SIG-M5 (cell line): ENCODE measurements at places on chromosomes 1 and 21.

DNA sequence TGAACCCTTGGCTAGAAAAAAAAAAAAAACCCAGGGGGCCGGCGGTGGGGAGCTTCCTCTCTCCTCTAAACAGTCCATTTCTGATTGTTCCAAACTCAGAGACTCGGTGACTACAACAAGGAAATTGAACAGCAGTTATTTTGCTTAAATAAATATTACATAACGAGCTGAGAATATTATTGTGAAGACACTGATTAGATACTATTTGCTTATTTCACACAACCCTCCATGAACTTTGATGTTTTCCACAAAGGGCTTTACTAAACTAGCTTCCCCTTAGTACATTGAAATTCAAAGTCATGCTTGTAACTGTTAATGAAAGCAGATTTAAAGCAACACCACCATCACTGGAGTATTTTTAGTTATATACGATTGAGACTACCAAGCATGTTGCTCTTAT, at the start of gene CFHR5:
Gene CFHR5, plus strand, starts transcription at position 279 of the 400 bp plus-strand sequence. Its CDS starts 109 bp downstream, at position 388.
- no peak for DNase-seq

DNA sequence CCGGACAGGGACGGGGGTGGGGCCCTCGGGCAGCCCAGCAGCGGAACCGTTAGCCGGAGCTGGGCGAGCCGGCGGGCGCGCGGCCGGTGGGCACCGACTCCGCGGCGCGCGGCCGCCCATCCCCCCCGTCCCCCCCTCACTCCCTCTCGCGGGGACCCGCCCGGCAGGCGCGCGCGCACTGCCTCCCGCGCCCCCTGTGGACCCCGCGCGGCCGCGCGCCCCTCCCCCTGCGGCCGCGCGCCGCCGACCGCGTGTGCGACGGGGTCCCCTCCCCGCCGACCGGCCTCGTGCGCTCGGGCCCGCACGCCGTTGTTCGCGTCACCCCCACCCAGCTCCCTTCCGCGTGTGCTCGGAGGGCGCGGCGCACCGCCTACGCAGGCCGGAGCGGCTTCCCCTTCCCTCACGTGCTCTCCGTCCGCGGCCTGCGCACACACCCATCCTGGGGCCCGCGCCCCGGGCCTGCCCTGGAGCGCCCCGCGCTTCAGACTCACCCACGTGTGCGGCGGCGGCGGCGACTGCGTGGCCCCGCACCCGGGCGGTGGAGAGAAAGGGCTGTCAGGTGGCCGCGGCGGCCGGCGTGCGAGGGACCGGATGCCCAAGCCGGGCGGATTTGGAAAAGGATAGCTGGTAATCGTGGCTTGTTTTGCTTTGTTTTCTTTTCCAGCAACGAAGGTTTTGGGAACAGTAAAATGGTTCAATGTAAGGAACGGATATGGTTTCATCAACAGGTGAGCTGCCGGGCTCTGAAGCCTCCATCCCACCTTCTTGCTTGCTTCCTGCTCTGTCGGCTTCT, 717 bp downstream of the YBX1 start:
- DNase-seq: peak; percentile 12

DNA sequence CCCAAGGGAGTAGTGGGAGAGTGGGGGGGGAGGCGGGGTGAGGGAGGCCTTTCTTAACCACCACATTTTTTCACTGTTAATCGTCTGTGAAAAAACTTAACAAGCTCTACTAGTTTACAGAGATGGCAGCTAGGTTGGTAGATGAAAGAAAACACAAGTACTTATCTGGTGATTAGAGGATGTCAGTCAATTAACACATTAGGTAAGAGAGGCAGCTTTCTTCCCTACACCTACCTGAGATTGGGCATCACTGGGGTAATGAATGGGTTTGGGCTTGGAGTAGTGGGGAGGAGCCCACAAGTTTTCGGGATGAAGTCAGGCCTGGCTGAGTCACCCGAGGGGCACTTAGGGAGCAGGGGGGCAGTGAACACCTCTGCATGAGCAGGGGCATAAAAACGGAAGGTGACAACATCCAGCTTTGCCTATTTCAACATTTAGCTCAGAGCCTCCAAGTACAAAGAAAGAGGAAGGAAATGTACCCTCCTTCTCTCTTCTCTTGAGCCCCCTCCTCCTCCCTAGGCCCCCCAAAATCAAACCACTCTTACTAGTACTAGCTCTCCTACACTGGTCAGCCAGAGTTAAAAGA, 2.5 kb downstream of the LBR start:
- DNase-seq: peak; percentile 82

DNA sequence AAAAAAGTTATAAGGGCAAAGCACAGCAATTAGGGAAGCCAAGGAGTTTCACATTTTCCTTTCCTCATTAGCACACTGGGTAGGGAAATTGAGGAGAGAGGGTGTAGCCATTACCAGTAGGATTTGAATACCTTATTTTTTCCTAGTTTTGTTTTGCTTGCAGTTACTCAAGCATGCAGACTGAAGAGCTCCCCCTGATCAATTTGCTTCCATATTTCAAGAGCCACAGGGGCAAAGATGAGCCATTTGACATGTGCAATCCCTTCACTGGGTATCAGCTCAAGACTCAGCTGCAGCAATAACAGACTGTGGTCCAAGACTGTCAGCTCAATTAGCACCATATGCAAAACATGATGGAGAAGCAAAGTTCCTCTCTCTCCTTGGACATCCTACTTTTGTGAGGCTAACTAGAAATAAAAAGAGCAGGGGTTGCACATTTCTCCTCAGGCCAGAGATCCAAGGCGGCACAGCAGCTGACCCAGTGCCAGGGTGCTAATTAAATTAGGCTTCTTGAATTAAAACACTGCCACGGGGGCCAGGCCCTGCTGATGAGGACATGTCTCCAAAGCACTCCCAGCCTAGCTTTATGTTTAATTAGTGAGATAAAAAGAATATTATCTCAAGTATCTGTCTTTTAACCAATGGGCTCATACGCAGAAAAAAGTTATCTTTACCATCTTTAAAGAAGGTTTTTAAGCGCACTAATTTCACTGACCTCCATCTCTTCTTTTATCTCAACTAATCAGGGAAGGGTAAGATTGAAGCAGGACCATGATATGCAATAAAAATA, 36.7 kb upstream of the LRRC53 start:
- no peak for DNase-seq

DNA sequence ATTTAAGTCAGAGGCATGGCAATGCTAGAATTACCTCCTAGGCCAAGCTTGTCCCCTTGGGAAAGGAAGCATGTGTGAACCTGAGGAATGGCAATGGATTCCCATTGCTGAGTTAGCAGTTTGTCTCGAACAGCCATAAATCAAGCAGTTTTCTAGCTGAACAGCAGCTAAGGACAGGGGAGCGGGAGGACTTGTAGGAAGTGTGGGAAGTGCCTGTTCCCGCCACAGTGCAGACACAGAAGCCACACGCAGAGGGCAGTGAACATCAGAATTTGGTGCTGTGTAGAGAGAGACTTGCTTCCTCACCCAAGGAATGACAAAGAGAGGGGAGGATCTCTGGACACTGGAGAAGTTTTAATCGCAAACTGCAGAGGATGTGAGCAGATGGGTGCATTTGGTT, 3.8 kb downstream of the PHGDH start:
- DNase-seq: no peak

DNA sequence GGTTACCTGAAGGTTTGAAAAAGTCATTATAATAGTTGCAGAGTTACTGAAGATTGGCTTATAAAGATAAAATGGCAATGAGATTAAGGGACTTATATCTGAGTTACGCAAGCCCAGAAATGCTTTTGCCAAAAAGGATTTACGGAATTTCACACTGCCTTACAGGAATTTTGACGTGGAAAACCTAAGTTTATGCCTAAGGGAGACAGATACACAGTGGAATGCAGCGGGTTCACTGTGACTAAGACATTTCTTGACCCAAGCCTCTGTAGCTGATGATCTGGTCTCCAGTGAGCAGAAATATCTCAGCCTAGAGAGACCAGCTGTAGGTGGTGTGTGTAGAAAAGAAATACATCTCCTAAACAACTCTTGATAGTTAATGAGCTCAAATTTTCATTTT, 10.1 kb upstream of the EXO1 start:
- DNase-seq: no peak

DNA sequence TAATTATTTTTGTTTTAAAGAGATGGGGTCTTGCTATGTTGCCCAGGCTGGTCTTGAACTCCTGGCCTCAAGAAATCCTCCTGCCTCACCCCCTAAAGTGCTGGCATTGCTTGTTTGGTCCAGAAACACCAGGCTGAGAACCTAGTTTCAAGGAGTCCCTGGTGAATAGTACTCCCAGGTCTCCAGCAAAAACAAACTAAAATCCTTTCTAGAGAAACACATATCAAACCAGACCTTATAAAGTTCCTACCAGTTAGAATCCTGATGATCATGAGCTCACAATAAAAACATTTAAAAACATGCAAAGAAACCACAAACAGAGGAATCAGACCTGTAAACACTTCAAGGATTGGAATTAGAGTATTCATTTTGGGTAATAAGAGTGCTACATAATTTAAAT, 34.4 kb upstream of the PADI1 start:
- no peak for DNase-seq

DNA sequence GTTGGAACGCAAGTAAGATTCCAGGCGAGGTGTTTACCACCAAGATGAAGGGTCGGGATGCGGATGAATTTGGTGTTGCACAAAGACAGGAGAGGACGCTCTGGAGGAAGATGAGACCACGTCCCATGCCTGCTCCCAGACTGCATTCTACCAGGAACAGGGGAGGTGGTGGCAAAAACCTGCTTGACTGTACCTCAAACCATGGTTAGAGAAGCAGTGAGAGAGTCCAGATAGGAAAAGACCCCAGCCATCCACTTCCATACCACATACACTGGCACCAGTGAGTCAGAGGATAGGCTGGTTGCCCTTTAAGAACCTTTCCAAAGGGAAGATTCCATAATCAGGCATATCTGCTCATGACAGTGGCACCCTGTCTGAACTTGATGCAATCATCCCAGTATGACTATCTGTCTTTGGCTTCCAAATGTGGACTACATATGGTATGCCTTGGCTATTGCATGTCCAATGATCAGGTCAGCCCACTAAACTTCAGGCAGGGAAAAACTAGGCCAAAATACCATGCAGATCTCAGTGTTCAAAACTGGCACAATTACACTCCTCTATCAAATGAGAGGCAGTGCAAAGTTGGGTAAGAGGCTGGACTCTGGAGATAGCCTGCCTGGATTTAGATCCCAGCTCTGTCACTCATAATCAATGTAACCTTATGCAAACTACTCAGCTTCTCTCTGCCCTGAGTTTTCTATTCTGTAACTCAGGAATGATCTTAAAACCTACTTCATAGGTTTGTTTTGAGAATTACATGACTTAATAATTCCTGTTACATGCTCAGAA, 20.6 kb downstream of the NPR1 start:
- no peak for DNase-seq

DNA sequence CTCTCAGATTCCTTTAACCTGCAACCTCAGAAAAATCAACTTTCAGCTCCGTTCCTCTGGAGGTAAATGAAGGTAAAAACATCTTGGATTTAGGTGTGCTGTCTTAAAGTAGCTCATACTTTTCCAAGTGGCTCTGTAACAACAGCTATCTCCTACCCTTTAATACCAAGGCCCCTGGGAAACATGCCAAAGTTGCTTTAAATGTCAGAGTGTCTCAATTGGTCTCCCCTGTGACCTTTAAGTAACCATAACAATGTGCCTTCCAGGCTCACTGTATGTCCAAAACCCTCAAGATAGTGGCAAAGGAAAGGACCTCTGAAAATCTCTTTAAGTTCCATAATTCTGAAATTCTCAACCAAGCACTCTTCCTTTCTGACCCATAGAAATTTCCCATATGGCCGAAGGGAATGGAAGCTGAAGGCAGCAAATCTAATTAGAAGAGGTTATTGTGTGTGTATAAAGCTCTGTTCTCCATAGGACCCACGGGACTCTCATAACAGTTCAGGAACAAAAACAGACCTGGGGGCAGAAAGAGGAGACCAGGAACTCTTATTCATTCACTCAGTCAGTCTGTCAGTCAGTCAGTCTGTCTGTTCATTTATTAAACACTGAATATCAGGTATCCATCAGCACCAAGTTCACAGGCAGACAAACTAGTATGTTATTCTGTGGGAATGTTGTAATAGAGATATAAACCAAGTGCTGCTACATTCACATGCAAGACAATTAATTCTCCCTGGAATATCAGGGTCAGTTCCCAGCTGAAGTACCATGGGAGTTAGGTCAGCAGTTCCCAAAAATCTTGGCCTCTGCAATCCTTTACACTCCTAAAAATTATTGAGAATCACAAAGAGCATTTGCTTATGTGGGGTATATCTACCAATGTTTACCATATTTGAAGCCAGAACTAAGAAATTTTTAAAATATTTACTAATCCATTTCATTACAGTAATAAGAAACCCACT, 19.1 kb downstream of the ASTN1 start:
- DNase-seq: no peak
